ENCODE measurements at places on chromosomes 6 and 20. TPM values are rescaled to one million over a fixed set of nuclear protein-coding genes. Genes with fewer than 3 reads are reported as not detected.

DNA sequence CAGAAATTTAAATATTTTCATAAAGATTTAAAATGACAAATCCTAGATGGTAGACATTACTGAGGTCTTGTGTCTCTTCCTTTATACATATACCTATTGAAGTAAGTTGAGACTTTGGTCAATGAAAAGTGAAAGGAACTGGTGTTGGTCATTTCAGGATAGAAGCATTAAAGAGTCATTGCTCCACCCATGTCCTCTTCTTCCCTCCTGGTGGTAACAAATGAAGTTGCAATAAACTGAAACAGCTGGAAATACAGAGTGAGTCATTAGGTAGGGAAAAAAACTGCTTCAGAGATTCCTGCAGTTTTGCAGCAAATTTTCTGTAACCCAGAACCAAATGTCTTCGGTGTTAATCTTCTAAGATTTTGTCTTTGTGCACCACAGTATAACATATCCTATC, 448.0 kb downstream of the EYS start:
- H3K36me3 ChIP-seq, result no peaks in the 10 kb centered on the region
- no peaks in the 10 kb centered on the region for H3K4me1 ChIP-seq
- no peak overlapping the region for H3K27ac ChIP-seq

DNA sequence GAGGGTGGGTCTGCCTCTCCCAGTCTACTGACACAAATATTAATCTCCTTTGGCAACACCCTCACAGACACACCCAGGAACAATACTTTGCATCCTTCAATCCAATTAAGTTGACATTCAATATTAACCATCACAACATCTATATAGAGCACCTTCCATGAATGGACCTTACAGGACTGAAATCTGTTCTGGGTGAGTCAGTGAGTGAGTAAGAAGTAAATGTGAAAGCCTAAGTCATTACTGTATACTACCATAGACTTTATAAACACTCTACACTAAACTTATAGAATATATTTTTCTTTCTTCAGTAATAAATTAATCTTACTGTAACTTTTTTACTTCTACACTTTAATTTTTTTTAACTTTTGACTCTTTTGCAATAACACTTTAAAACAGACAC, 993.8 kb upstream of the MAP3K7 start:
- H3K27me3 ChIP-seq, result no peaks in the 10 kb centered on the region
- DNase-seq, result no peak
- H3K4me1 ChIP-seq, result no peaks in the 10 kb centered on the region
- no peak overlapping the region for H3K27ac ChIP-seq
- no peak overlapping the region for H3K4me3 ChIP-seq
- H3K36me3 ChIP-seq, result no peaks in the 10 kb centered on the region

DNA sequence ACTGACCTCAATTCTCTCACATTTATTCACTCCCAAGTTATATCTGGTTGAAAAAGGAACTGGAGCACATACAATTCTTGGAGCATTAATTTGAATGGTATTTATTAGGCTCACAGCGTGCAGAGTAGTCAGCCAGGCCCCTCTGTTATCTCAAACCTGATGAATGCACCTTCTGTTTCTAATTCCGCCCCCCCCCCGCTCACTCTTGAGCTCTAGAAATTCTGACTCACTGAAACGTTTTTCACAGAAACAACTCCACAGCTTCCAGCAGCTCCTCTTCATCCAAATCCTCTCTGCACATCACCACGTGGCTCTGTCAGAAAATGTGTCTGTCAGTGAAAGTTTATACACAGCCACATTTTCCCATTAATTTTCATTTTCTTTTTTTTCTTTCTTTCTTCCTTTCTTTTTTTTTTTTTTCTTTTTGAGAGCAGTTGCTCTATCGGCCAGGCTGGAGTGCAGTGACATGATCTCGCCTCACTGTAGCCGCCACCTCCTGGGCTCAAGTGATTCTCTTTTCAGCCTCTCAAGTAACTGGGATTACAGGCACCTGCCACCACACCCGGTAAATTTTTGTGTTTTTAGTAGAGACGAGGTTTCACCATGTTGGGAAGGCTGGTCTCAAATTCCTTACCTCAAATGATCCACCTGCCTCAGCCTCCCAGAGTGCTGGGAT, 109.4 kb downstream of the TBXT start:
- DNase-seq, result no peak
- no peaks in the 10 kb centered on the region for H3K36me3 ChIP-seq
- H3K27me3 ChIP-seq, result no peaks in the 10 kb centered on the region
- H3K4me3 ChIP-seq, result no peak overlapping the region
- no peak overlapping the region for H3K27ac ChIP-seq
- H3K4me1 ChIP-seq, result no peaks in the 10 kb centered on the region

The TINAG gene
- not detected for total RNA-seq

The POM121L2 gene
- total RNA-seq, result not detected

The HLA-DQB2 gene
- 60.4 TPM for total RNA-seq

The HSPA1B gene
- total RNA-seq, result 243 TPM

Data from suprapubic skin (tissue), 4 donors.